Endodermal cell (in vitro differentiated cells): ENCODE measurements at places on chromosomes 16 and 17. TPM values are rescaled to one million over a fixed set of nuclear protein-coding genes. Genes with fewer than 3 reads are reported as not detected.

The VAT1L gene
- 4.1 and 6.4 TPM in 2 replicates for total RNA-seq

The CTF1 gene
- total RNA-seq, result 2.0 to 3.8 TPM (median 3.3 TPM) in 3 replicates

The MFAP4 gene
- total RNA-seq, result 29.1 and 36.8 TPM in 2 replicates

The C17orf50 gene
- total RNA-seq, result 0.23 TPM in 1 of 2 replicates, not detected in the other

The HBQ1 gene
- total RNA-seq, result 1.0 to 1.2 TPM (median 1.1 TPM) in 3 replicates

The SCIMP gene
- total RNA-seq, result not detected in 3 replicates

The SLFN13 gene
- total RNA-seq, result 18.8 to 60.0 TPM (median 58.7 TPM) in 3 replicates

The KRT20 gene
- not detected in 3 replicates for total RNA-seq

DNA sequence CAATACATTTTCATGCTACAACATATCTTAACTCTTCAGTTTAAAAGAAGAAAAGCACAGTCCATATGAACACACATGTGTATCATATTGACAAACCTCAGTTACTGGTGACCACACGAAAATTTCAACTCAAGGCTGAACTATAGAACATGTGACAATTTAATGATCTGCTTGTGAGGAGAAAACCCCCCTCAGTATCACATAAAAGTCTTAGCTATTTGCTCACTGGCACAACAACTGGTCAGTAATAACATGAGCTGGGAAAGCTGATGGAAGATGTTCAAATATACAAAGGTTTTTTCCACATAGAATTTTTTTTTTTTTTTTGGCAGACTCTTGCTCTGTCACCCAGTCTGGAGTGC lies 19.5 kb downstream of the ZNF652 start:
- no peak for DNase-seq

DNA sequence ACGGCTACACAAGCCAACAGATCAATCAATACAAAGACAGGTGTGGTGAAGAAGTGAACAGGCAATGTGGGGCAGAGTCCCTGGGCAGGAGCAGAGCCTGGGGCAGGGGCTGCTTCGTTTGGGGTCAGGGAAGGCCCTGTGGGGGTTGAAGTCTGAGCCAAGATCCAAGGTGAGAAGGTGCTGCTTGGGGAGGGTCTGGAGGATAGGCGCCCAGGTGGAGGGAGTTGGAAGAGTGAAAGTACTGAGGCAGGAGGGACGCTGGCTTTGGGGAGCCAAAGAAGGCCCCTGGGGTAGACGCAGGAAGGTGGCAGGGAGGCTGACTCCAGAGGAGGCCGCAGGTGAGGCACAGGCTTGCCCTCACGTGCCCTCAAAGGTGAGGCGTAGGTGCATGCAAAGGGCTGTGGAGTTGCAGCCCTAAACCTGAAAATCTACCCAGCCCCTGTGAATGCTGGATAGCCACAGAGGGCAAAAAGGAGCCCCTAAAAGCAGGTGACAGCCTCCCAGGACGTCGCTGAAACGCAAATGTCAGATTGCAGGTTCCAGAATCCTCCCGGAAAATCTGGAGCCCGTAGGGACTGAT lies 33.3 kb downstream of the WFDC1 start:
- DNase-seq, result peak; percentile 33

GRCh38 chr16:71923941-71924690 lies 28.8 kb downstream of the IST1 start:
- DNase-seq, result no peak

DNA sequence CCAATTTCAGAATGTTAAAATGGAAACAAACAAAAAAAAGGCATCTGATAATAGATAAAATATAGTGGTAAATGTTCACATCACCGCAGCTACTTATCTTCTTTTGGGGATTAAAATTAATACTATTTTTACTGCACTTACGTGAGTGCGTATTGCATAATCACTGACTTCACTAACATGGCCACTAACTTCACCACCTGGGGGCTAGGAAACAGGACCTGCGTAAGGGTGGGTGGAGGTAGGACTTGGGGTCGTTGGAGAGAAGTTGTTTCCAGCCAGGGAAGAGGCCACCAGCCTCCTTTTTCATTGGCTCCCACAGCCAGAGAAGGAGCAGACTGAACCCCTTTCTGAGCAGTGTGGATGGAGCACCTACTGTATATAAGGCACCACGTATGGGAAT lies 166.4 kb downstream of the SALL1 start:
- DNase-seq, result no peak

- peak; percentile 84 for DNase-seq
Observed at GRCh38 chr17:80260791-80261158, at the start of gene RNF213. TSS of gene RNF213 (plus strand) at chr17:80260852. CDS start at chr17:80263682, 2,830 bp downstream.

- DNase-seq, result no peak
Observed at GRCh38 chr17:39921323-39921722, 2.9 kb upstream of the GSDMB start.

DNA sequence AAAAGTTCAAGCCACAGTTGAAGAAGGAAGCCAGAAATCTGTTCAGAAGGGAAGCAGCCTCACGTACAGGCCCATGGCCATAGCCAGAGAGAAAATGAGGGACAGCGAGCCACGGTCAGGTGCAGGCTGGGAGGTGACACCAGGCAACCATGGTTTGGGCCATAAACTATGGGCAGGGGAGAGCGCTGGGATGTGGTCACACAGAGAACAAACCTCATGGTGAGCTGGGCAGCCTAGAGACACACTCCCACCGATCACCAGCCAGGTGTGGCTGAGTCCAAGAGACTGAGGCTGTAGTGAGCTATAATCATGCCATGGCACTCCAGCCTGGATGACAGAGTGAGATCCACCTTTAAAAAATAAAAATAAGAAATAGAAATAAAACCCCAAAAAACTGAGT lies 76.5 kb downstream of the NETO2 start:
- DNase-seq, result no peak

DNA sequence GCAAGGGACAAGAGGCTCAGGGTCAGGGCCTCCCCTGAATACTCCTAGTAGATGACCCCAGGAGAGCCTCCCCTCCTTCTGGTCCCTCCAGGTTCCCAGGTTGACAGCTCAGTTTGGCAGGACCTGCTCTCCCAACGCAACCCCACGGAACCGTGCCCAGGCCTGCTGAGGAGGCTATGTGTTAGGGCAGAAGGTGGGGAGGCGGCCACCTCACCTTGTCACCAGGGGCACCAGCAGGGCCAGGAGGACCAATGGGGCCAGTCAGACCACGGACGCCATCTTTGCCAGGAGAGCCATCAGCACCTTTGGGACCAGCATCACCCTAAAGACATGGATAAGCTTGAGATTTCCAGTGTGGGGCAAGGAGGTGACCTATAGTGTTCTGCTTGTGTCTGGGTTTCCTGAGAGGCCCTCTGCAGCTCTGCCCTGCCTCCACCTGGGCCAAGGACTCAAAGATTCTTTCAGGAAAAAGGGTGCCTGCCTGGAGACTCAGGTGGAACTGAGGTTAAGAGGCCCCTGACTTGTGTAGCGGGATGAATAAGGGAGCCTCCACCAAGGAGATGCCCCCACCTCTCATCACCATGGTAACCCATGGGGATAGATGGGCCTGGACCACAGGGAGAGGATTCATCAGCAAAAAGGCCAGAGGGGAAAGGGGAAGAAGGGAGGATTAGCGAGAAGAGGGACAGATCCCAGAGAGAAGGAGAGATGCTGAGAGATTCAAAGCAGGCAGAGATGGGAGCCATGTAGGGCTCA lies 10.7 kb downstream of the COL1A1 start:
- no peak for DNase-seq

GRCh38 chr16:81921085-81921814 lies 90.0 kb downstream of the SDR42E1 start:
- DNase-seq, result no peak

GRCh38 chr16:5071341-5071680 lies 332 bp upstream of the ALG1 start:
- DNase-seq, result no peak

DNA sequence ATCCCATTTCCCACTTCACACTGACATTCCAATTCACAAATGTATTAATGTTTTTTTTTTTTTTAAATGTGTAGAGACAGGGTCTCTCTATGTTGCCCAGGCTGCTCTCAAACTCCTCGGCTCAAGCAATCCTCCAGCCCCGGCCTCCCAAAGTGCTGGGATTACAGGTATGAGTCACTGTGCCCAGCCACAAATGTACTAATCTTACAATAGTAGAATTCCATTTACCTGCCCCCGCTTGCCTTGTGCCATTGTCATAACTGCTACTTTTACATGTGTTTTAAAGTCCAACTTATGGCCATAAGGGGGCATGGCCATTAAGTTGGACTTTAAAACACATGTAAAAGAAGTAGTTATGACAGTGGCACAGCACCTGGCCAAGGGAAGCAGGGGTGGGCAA lies 4.6 kb downstream of the MMP28 start:
- DNase-seq, result peak; percentile 19

- DNase-seq, result no peak
Observed at GRCh38 chr17:81128774-81129173, 36.5 kb upstream of the PVALEF start.

DNA sequence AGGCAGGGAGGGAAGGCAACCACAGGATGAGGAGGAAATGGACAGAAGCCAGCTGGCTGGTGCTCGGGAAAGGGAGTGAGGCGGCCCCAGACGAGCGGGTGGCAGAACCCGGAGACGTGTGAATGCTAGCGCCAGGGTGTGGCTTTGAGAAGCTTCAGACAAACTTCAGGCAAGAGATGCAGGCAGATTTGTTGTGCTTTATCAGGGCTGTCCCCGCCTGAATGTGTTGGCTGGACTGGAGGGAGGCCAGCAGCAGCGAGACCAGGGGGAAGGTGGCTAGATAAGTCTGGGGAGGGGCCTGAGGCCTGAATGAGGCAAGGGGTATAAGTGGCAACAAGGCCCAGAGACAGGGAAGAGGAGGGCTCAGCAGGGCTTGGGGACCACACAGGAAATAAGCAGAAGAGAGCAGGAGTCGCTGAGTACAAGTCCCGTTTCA lies 22.0 kb downstream of the CAMKK1 start:
- DNase-seq, result no peak

GRCh38 chr16:24508614-24509013 lies 30.8 kb upstream of the RBBP6 start:
- DNase-seq, result no peak

- no peak for DNase-seq
Observed at GRCh38 chr17:79131701-79132100, 57.1 kb downstream of the ENGASE start.

DNA sequence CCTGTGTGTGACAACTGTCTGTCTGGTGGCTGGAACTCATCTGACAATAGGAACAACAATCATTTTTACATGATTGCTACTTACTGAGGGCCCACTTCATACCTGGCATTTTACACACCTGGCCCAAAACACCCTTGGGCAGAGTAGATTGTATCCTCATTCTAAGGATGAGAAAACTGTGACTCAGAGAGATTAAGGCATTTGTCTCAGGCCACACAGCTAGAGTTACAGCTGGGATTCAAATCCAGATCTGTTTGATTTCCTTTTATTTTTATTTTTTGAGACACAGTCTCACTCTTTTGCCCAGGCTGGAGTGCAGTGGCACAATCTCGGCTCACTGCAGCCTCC lies 242.1 kb downstream of the XYLT1 start:
- no peak for DNase-seq

- DNase-seq, result no peak
Observed at GRCh38 chr16:9706217-9706836, 475.9 kb downstream of the GRIN2A start.

GRCh38 chr16:22340945-22341344 lies 33.5 kb downstream of the CDR2 start:
- DNase-seq, result no peak

DNA sequence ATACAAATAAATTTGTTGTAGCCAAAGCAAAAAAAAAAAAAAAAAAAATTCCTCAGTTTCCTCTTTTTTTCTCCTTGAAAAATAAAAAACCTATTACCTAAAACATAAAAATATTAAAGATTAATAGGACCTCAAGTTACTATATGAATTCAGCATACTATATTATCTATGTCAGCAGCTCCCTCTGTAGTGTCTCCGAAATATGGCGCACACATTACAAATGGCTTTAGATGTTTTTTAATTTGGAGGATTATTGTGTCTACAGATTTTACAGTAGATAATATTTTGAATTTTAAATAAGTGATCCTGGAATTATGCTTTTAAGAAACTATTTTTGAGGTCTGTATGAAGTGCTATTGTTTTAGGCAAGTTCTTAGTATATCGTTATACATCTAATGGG lies 94.4 kb downstream of the NLK start:
- no peak for DNase-seq

DNA sequence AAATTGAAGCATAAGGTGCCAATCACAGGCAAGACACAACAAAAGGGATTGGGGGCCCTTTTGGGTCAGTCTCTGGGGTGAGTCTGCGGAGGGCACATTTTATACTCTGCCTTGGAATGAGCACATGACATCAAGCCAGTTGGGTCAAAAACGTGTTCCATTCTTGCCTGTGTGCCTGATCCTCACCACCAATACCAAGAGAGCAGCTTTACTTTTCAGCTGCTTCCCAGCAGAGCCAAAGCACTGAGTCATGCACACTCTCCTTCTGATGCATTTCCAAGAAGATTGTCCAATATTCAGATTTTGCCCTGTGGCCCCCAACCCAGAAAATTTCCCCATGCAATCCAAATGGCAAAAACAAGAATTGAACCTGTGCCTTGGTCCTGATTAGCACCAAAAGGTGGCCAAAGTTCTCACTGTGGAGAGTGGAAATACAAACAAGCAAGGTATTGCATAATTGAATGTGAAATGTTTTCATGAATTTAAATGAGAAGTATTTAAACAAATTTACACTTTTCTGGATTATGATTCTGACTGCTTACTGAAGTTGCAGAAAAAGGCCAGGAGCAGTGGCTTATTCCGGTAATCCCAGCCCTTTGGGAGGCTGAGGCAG lies 217.8 kb upstream of the SOX9 start:
- DNase-seq, result no peak

DNA sequence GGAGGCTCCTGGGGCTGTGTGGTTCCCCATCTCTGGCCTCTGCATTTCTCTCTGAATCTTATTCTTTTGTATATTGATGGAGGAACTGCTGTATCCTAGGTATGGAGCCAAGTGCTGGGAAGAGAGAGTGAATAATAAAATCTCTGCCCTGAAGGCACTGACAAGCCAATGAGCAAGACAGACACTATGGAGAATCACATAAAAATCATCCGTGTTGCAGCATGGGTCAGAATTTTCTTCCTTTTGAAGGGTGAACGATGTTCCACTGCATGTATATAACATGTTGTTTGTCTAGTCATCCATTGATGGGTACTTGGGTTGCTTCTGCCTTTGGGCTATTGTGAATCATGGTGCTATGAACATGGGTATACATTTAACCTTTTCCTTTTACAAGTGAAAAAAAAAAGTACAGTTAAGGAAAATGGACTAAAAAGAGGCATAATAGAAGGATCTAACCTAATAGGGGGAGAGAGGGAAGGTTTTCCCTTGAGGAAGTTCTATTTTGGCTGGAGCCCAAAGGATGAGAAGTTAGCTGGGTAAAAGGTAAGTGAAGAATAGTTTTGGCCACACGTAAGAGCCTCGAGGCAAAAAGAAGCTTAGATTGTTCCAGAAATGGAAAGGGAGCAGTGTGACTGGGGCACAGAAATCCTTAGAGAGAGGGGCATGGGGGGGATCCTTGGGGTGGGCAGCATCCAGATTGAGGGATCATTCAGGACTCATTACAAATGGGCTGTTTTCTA lies 32.3 kb upstream of the GNA13 start:
- DNase-seq, result no peak

- peak; percentile 86 for DNase-seq
Observed at GRCh38 chr17:65593855-65594845, 32.7 kb upstream of the AXIN2 start.

GRCh38 chr16:57413301-57413730 lies 8.7 kb downstream of the CCL17 start:
- DNase-seq, result no peak

- peak; percentile 83 for DNase-seq
Observed at GRCh38 chr17:27244491-27245223, 49.3 kb upstream of the WSB1 start.

GRCh38 chr16:59487067-59487466 lies 753.0 kb upstream of the GOT2 start:
- DNase-seq, result no peak
